ENCODE measurements at places on chromosomes 13 and 19.

DNA sequence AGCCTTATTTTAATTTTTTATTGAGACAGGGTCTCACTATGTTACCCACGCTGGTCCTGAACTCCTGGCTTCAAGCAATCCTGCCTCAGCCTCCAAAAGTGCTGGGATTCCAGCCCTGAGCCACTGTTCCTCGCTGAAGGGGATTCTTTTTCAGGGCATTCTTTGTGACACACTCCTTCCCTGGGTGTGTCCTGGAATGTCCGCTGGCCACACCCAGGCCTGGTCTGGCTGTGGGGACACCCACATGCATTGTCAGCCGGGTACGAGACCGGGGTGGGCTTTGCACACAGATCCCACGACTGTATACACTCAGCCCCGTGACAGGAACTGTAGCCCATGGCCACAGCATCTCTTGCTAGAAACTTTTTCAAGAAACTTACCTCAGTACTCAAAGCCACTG lies 34.4 kb upstream of the GATAD2A start:
- DNase-seq = no peak

DNA sequence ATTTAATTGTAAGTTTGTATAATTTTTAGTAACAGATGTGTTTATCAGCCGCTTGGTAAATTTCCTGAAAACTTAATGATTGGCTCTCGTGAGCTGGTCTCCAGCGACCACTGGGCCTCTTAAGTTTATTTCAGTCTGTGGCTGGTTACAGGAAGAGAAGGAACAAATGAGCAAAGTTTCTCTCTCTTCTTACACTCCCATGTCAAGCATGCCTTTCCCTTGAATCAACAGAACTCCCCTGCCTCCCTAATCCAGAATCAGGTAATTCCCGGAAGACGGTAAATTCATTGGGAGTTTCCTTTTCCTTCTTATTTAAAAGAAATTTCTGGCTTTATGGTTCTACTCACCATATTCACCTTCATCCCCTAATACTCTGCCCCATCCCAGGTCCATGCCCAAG lies 52.5 kb upstream of the POMP start:
- DNase-seq = no peak

DNA sequence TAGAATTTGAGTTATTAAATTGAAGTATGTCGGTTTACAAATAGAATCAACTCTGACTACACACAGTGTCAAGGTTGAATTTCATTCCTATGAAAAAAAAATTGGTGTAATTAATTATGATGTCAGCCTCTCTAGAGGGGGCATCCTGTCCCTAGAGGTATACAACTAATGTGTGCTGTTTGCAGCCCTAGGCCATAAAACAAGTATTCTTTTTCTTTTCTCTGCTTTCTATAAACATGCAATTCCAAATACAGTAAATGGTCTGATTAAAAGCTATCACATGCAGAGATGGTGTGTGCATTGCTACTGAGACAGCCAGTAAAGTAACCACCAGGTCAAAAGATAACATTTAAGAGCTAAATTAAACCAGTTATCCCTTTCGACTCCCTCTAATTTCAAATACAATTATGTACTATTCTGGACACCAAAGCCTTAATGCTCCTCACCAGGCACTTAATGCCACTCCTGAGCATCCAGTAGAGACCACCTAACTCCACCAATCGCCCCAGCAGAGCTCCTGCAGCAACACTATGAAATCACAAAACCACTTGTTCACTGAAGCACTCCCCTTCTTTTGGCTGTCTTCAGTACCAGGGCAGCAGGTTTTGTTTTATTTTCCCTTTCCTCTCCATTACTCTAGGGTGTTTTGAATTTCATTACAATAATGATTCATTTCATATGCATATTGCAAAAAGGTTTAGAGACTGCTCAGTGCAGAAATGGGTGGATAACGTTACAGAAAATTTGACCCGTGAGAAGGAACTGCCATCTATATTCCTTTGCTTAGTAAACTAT lies 426.9 kb downstream of the PCDH9 start:
- no peak for DNase-seq

DNA sequence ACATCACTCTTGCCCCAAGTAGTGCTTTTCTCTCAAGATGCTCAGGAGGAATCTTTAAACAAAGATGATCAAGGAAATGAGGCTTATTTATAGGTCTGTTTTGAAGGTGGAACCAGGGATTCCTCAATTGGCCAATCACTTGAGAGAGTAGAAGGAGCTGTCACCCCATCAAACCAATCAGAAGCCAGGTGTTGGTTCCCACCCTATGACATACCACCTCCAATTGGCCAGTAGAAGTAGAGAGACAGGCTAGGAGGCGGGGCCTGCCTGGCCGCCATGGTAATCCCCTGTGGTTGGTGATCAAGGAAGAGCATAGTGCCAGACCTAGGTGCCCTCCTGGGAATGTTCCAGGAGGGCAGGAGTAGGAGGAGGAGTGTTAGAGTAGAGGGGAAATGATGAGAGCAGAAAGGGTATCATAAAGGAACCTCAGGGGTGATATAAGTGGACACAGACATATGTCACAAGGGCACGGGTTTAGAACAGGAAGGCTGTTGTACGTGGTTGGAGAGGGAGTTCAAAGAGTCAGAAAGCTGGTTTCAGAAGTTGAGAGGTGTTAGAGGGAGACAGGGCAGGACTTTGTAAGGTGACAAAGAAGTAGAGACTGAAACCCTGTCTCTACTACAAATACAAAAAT lies 10.5 kb downstream of the PMIS2 start:
- DNase-seq = no peak

- DNase-seq = peak; percentile 38
Measured at GRCh38 chr13:36297366-36298338, at the start of gene CCDC169. Gene CCDC169, minus strand, starts transcription at chr13:36297814. Its CDS starts 95 bp downstream, at chr13:36297719.

GRCh38 chr13:112838842-112839117 lies 130.2 kb upstream of the MCF2L start:
- no peak for DNase-seq

- no peak for DNase-seq
Measured at GRCh38 chr13:106246666-106247188, 288.7 kb downstream of the EFNB2 start.

DNA sequence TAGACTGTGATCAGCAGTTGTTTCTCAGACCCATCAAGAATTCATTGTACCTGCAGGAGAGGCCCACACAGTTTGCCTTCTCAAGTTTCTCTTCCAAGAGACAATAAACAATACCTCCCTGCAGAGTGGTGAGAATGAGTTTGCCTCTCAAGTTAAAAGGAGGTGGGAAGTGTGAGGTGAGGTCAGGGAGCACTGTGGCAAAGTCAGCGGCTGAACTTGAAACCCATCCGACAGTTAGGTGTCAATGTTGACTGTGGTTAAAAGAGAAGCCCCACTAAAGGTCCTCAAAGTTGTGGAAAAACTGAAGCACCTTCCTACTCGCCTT lies 72.9 kb upstream of the TSC22D1 start:
- DNase-seq = no peak

- no peak for DNase-seq
Measured at GRCh38 chr19:10921199-10921909, 7.1 kb downstream of the YIPF2 start.

GRCh38 chr19:48639483-48640375 lies 2.5 kb upstream of the DBP start:
- no peak for DNase-seq

DNA sequence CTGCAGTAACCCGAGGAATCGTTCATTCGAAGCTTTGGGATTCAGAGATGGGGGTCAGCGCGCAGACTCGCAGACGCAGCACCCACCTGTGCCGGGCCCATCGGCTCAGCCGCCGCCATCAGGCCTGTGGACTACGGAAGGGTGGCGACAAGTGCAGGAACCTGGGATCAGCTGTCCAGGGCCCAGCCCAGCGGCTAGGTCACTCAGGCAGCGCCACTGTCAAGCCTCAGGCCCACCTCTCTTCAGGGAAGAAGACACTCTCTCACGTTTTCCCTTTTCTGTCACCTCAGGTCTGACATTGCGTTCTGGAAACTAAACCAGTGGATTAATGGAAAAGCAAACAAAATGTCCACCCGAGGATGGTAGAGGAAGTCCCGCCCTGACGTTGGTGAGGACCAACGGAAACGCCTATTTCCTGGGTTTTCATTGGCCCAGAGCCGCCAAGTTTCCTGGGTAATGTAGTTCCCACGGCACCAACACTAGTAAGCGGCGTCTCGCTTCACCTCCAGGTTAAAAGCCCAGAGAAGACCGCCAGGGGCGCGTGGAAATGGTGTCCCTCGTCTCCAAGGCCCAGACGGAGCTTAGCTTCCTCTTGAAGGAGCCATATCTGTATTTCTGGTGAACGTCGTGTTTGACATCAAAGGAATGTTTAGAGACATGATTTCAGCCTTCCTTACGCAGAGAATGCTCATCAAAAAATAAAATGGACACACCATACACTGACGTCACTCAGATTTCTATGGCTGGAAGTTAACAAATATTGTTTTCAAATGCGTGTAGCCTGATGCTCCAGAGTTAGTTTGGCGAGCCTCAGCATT lies at the start of gene ZNF772:
Gene ZNF772 (minus strand): TSS at position 376 of the 818 bp plus-strand sequence. CDS start 257 bp downstream, at position 119.
- peak; percentile 92 for DNase-seq

GRCh38 chr19:5138606-5139582 lies 170.0 kb downstream of the KDM4B start:
- DNase-seq = peak; percentile 74

DNA sequence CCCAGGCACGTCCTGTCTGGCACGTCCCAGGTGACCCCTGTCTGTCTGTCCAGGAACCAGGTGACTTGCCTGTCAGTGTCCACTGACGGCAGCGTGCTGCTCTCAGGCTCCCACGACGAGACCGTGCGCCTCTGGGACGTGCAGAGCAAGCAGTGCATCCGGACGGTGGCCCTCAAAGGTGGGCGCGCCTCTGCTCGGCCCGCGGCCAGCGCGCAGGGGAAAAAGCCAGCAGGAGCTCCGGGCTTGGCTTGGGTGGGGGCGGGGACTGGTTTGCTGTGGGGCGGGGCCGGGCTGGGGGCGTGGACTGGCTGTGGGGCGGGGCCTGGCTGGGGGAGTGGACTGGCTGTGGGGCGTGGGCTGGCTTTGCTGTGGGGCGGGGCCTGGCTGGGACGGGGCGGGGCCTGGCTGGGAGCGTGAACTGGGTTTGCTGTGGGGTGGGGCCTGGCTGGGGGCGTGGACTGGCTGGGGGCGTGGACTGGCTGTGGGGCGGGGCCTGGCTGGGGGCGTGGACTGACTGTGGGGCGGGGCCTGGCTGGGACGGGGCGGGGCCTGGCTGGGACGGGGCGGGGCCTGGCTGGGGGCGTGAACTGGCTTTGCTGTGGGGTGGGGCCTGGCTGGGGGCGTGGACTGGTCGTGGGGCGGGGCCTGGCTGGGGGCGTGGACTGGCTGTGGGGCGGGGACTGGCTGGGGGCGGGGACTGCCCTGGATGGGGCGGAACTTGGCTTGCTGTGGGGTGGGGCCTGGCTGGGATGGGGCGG lies 7.2 kb downstream of the WDR18 start:
- DNase-seq = no peak

- no peak for DNase-seq
Measured at GRCh38 chr13:25800523-25800922, 251.3 kb downstream of the SHISA2 start.

DNA sequence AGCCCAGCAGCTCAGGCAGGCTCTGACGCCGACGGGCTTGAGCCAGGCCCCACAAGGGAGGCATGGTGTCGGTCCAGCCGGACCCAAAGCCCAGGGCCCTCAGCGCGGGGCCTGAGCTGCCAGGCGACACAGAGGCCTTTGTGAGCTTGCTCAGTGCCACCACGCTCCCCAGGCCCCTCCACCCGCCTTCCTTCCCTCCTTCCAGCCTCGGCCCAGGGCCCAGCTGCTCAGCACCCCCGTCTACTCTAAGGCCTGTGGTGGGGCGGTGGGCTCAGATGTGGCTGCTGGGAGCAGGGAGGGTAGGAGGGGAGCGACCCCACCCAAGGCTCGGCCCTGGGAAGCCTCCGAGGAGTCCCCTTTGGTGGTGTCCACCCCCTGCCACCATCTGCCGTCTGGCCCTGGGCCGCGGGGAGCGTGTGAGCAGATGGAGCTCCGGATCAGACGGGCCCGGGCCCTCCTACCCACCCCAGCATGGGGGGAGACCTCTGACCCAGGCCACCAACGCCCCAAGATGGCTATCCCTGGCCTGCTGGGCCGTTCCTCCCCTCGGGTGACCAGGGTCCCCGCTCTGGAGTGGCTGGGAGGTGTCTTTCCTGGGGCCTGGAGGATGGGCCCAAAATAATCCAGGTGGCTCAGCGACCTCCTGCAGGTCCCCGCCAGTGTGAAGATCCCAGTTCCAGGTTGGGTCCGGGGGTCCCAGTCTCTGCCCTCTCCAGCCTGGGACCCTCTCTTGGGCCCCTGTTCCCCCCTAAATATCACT lies 7.8 kb downstream of the ZBTB7A start:
- DNase-seq = no peak

DNA sequence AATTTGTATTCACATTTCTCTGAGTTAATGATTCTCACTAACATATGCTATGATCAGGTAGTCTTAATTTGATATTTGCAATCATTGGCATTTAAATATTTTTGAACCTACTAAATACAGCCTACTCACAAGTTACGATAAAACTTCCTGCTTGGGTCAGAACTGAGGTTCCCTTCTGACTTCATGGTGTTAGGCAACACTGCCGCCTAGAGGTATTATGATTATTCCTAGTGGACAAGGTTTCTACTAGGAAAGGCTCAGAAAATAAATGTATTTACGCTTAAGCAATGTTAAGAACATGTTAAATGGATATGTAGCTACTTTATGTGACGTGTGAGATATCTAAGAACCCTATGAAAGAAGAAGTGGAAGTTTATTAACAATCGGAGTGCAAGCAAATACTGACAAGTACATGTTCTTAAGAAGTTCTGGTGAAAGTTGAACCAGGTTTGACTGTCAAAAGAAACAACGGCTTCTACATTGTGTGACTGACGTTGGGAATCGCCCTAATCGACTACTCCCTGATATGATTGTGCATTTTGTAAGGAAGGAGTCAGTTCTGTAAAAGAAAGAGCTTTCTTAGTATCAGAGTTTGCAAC lies 1395.8 kb downstream of the SLITRK5 start:
- DNase-seq = no peak

DNA sequence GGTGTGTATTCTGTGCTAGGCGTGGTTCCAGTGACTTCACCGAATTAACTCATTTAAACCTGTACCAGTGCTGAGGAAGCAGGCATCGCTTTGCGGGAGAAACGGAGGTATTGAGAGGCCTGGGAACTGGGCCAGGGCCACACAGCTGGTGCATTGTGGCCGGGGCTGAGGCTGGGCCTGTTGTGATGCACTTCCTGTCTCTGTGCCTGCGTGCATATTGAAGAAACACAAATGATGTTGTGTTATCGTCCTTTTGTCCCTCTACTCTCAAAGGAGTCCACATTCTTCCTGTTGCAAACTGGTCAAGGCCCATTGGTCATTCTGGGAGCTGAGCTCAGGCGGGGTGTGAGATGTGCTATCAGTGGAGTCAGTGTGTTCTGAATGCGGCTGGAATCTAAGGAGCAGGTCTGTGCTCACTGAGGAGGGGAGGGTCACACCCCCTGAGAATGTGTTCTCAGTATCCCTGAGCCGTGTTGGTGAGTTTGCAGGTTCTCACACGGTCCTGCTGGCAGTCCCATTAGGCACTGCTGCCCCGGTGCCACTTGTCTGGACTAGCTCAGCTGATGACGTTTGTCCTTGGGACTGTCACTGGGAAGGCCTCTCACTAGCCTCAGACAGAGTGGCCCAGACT lies 62.1 kb downstream of the ARHGEF7 start:
- peak; percentile 61 for DNase-seq

GRCh38 chr19:15062036-15062435 lies 12.8 kb downstream of the CASP14 start:
- DNase-seq = no peak

- no peak for DNase-seq
Measured at GRCh38 chr13:37529751-37530385, 68.7 kb downstream of the POSTN start.

GRCh38 chr19:11577451-11578257 lies at the start of gene ACP5:
Gene ACP5, minus strand, starts transcription at chr19:11577645. Its CDS starts 328 bp downstream, at chr19:11577317.
- no peak for DNase-seq
